ENCODE measurements at places on chromosomes 2 and 18.

GRCh38 chr2:236505041-236505440 lies 64.6 kb upstream of the ACKR3 start:
- no peak for DNase-seq

GRCh38 chr2:142687509-142687908 lies 190.0 kb upstream of the KYNU start:
- DNase-seq = no peak

- no peak for DNase-seq
Measured at GRCh38 chr2:20322527-20323300, 27.9 kb downstream of the PUM2 start.

DNA sequence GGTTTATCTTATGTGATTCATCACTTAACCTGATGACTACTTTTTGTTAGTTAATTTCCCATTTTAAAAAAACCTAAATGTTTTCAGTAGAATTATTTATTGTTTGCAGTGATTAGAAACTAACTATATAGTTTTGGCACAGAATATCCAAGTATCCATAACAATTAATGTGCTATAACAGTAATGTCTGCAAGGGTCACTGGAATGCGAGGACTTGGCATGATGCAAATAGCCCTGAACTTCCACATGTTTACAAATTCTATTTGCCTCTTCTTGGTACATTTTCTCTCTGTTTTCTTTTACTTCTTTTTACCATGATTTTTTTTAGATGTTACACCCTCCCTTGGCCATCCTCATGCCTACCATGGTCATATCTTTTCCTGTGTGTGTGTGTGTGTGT lies 49.3 kb upstream of the GALNT3 start:
- no peak for DNase-seq

DNA sequence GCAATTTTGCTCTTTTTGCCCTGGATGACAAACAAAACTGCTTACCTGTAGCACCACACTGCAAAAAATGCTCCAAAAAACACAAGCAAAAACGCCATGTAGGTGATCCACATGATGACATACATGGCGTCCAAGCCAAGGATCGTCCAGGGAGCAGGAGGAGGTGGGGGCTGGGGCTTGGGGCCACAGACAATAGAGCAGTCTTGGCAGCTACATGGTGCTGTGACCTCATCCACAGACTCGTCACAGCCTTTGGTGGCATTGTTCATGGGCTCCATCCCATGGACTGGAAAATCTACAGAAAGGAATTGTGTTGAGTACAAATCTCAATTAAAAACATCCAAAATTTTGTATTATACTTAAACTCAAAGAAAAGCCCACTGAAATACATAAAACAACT lies 26.1 kb downstream of the NPC1 start:
- DNase-seq = no peak

DNA sequence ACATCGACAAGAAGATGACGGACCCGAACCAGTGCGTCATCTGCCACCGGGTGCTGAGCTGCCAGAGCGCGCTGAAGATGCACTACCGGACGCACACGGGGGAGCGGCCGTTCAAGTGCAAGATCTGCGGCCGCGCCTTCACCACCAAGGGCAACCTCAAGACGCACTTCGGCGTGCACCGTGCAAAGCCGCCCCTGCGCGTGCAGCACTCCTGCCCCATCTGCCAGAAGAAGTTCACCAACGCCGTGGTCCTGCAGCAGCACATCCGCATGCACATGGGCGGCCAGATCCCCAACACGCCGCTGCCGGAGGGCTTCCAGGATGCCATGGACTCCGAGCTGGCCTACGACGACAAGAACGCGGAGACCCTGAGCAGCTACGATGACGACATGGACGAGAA lies 14.4 kb downstream of the SALL3 start:
- no peak for DNase-seq

- DNase-seq = no peak
Measured at GRCh38 chr18:75377926-75378325, 49.6 kb downstream of the SMIM21 start.

DNA sequence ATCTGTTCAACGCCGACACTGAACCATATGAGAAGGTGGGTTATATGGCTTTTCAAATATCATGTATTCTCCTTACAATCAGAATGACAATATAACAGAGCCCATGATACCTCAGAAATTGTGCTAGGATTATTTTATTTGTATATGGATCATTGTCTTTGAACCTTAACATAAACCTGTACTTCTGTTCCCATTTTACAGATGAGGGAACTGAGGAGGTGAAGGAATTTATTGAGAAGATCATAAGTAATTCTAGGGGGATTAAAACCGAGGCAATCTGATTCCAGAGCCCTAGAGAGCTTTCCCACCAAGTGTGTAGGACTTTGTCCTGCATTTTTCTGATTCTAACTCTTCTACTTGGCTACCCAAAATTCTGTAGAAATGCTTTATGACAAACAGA lies 279.8 kb upstream of the FANCL start:
- DNase-seq = no peak

- DNase-seq = no peak
Measured at GRCh38 chr2:43192744-43193651, 33.4 kb downstream of the ZFP36L2 start.

DNA sequence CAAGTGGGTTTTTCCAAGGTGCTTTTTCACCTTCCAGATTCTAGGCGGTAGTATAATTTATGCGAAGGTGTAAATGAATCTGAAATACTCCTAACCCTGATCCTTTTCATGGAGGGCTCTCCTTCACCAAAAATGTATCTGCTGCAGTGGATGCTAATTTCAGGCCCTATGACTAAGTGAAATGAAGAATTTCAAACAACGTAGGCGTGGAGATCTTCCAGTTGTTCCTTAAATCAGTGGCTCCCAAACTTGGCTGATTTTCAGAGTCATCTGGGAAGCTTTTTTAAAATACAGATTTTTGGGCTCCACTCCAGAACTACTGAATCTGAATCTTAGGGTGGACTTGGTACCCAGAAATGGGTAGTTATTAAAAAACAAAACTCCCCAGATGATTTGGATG lies 5.5 kb downstream of the GCKR start:
- DNase-seq = no peak

DNA sequence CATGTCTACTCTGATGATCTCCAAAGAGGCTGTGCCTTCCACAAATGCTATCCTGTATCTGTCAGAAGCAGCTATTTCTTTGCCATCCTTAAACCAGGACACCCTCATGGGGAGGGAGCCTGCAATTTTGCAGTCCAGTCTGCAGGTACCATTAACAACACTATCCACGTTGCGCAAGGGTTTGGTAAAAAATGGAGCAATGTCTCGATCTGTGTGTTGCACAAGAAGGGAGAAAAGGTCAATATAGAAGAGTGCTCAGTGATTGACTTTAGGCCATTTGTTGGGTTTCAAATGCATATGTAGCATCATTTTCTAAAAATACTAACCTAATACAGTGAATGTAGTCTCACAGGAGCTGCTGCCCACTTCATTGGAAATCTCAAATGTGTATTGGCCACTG lies 74.3 kb downstream of the TTN start:
- no peak for DNase-seq

DNA sequence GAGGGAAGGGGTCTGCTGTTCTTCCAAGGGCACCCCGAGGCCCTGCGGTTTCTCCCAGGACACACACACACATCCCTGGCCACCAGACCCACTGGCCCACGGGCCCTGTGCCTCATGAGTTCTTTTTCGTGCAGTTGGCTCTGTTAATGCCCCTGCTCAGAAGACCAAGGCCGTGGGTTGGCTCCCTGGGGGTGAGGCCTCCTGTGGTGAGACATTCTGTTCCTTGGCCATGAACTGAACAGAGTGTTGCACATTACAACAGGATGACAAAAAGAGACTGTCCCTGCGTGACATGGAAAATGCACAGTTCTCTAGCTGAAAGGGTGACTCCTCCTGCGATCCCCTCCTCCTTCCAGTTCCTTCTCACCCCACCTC lies 30.7 kb downstream of the SH2D6 start:
- DNase-seq = no peak

DNA sequence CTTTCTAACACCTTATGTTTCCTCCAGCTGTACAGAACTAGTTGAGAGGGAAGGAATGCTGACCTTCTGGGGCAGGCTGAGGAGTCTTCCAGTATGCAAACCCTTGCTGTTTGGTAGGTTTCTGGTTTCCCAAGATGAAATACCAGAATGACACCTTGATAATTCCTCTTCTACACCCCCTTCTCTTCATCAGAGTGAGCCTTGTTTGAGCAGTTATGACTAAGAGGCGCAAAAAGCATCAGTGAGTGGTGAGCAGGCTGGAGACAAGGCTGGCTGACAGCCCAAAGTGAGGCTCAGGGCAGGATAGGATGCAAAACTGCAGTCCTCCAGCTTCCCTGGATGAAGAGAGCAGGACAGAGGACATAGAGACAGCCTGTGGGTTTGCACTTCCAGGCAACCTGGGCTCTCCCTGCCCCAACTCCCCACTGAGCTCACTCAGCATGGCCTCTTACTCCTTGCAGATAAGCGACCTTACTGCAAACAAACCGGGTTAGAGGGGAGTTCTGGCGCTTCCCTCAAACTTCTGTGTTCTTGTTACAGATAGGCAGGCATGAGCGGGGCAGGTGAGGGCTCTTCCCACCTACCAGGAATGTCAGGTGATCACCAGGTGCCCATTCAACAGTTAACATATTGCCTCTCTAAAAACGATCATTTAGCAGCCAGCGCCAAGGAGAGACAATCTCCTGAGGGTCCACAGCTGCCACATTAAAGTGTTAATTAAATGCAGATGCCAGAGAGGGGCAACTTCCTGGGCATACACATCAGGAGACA lies 5.4 kb downstream of the MPPE1 start:
- no peak for DNase-seq

- no peak for DNase-seq
Measured at GRCh38 chr2:229539628-229540027, 174.7 kb downstream of the DNER start.

DNA sequence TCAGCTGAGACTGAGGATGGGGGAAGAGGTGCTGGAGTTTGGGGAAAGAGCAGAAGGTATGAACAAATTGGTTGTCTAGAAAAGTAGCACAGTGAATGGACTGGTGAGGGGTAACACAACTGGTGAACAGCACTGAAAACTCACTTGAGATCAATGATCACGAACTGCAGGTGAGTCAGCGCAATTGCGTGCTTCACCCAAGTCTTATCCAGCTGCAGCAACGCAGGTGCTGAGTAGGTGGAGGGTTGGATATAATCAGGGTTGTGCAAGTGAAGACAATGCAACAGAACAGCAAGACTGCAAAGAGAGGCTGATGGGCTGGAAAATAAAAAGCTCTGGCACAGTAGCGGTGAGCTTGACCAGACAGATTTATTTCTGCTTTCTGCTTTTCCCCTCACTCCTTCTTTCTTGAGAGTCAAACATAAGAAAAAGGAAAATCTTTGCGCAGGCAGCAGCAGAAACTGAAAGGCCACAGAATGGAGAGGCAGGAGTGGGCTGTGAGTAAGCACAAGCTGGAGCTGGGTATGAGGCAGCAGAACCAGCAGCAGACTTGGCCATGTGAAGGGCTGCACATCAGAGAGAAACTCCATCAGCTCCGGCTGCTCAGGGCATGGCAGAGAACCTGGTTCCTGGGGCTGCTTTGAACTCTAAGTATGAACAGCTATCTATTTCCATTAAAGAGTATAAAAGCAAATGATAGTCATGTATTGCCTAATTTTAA lies 99.4 kb upstream of the ARL5A start:
- DNase-seq = no peak

GRCh38 chr2:109069331-109070194 lies 59.4 kb upstream of the SH3RF3 start:
- DNase-seq = no peak

DNA sequence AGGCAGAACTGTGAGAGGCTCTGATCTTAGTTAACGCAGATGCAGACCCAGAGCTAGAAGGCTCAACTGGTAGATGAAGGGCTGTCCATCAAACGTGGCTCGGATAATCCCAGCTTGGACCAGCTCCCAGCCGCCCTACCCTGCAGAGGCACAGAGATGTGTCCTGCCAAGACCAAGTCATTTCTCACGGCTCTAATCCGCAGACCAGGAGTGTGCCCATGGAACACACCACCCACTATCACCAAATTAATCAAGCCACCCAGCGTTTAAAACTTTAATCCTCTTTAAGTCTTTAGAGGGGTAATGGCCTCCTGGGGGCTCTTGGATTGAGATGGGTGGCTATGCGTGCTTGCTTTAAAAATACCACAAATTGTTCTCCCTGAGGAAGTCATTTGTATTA lies 17.5 kb downstream of the LYPD1 start:
- no peak for DNase-seq

DNA sequence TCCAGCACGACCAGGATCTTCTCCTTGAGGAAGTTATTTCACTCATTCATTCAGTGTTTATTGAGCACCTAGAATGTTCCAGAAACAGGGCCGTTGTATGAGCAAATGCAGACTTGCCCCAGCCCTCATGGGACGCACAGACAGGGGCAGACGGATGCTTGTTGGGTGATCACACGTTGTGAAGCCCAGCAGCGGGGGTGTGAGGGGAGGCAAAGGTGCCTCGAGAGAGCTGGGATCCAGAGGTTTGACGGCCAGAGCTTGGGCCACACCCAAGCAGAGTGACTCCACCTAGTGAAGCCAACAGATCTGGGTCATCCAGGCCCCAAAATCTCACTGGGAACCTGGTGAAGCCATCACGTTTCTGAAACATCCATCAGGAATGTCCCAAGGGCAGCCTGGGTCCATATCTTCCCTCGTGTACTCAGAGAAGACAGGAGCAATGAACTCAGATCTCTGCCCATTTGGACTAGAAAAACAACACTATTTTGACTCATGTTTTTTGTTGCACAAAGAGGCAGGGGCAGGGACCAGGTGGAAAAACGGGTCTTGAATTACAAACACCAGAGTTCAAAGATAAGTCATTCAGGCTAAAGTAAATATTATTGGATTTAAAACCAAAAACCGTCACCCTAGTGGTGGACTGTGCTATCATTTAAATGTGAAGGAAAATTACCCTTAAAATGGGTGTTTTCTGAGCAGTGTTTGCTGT lies 54.9 kb upstream of the RBM44 start:
- no peak for DNase-seq
